ENCODE measurements at places on chromosomes 3 and 15.

GRCh38 chr15:56356616-56357015, 8.6 kb upstream of the TEX9 start:
- no peak for DNase-seq

DNA sequence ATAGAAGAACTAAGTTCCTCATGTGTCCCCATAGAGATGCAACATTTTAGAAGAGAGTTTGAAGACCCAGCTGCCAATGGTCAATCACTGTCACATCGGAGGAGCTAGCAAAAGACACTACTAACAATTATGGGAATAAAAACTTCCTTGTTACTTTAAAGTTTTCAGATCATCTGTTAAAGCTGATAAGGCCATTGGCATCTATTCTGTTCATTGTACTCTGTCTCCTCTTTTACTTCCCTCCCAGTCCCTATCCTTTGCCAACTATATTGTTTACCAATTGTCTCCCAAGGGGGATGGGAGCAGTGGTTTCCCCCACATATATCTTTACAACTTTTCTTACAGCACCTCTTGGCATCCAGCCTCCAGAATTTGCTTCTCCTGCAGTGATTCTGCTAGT, 81.0 kb downstream of the FAM174B start:
- DNase-seq = no peak

- no peak for DNase-seq
Measured at GRCh38 chr15:65805019-65805745, 13.1 kb upstream of the DENND4A start.

DNA sequence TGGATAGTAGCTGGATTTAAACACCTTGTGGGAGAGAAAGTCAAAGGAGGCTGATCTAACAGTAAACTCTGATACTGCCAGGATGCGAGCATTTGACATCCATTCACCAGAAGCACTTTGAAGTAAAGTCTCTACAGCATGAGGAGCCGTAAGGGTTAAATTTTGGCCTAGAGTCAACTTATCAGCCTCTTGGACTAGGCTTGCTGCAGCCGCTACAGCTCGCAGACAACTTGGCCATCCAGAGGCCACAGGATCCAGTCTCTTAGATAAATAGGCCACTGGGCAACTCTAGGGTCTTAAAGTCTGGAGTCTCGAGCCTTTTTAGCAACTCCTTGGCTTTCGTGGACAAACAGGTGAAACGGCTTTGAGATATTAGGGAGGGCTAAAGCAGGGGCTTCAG, 61.4 kb downstream of the PLSCR2 start:
- no peak for DNase-seq

DNA sequence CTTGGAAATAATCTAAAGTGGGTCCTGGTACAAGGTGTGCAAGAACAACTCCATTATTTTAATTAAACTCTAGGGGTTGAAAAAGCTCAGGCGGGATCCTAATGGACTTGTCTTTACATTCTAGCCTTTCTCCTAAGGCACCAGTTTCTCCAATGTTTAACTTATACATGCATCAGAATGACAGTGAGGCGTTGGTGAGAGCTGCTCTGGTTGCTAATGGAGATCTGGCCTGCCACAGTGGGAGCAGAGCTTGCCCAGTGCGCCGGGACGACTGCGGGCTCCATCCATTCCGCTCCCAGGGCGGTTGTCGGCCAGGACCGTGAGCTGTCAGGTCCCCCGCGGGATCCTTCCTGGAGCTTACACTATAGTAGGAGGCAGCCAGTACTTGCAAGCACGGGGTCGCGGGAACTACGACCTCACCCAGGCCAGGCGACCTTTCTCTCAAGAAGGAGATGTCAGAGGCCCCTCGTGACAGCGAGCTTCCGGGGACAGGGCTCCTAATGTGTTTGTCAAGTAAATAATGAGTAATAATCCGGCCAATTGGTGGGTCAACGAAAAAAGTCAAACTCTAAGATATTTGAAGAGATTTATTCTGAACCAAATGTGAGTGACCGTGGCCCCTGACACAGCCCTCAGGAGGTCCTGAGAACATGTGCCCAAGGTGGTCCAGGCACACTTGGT, 991 bp upstream of the HIGD1A start:
- no peak for DNase-seq

- DNase-seq = no peak
Measured at GRCh38 chr15:43190178-43190577, 5.0 kb downstream of the CCNDBP1 start.

GRCh38 chr15:91688811-91689210, 164.7 kb upstream of the SLCO3A1 start:
- DNase-seq = no peak

DNA sequence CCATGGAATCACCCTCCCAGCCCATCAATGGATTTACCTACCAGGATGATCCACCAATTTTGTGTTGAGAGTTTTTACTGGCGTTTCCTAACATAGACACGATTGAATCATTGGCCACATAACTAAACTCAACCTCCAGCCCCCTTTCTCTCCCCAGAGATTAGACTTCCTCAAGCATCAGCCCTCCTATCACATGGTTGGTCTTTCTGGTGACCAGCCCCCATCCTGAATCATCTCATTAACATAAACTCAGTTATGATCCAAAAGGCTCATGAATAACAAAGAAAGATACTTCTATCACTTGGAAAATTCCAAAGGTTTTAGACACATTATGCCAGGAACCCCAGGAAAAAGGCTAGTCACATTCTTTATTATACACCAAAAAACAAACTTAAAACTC, 21.2 kb downstream of the PRKAR2A start:
- no peak for DNase-seq

GRCh38 chr3:81645248-81645647, 116.2 kb downstream of the GBE1 start:
- DNase-seq = no peak

- DNase-seq = no peak
Measured at GRCh38 chr3:32782407-32782806, 35.4 kb upstream of the TRIM71 start.

DNA sequence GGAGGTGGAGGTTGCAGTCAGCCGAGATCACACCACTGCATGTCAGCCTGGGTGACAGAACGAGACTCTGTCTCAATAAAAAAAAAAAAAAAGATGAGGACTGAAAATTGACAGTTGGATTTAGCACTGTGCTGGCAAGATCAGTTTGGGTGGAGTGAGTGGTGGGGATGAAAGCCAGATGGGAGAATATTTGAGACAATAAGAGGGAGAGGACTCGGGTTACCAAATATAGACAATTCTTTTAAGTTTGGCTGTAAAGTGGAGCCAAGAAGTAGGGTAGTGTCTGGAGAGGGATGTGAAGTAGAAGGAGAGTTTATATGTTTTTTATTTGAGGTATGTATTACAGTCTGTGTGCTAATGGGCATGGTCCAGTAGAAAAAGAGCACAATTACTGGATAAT, 20.4 kb downstream of the TMOD3 start:
- no peak for DNase-seq

GRCh38 chr3:137845194-137845593, 81.1 kb downstream of the SOX14 start:
- no peak for DNase-seq

DNA sequence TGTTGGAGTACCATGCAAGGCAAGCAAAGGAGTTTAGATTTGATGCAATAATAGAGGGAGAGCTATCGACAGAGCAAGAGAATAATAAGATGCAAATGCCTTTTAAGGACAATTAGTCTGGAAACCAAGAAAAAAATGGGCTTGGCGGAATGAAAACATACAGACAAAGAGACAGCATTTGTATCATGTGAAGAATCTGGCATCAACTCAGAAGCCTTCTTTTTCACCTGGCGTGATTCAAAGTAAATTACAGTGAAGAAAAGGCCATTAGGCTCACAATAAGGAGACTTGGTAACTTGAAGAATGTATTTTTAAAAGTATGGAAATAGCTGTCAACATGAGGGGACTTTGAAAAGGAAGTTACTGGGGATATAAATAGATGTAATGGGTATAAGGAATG, 521.2 kb upstream of the GOLIM4 start:
- DNase-seq = no peak

DNA sequence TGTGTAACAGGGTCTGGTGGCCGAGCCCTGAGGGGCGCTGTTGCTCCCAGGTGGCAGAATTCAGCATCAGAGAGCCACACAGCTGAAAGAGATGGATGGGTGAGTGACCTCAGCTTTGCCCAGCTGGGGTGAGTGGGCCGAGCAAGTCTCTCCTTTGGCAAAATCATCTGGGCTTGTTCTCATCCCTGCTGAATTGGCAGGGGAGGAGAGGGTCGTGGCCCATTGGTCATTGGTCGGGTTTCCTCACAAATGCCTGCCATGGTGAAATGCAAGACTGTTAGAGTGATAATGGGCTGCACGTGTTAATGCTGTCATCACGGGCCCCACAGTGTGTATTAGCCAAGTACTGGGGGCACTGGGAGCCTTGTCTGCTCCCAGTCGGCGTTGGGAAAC, 15.9 kb downstream of the ABHD2 start:
- DNase-seq = no peak

DNA sequence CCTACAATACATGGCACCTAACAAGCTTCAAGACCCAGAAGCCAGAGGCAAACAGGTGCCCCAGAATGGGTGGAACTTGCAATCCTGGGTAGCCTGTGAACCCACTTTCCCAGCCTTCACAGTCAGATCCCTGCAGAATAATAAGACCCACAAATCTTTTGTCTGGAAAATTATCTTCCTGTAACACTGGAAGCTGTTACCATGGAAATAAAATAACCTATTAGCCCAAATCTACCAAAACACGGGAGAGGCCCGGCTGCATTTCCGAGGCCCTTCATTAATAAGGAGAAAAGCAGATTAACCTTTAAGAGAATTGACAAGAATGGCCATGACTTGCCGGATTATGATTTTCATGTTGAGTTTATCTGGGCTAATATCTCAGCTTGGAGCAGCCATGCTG, 256.1 kb upstream of the PROK2 start:
- DNase-seq = no peak

DNA sequence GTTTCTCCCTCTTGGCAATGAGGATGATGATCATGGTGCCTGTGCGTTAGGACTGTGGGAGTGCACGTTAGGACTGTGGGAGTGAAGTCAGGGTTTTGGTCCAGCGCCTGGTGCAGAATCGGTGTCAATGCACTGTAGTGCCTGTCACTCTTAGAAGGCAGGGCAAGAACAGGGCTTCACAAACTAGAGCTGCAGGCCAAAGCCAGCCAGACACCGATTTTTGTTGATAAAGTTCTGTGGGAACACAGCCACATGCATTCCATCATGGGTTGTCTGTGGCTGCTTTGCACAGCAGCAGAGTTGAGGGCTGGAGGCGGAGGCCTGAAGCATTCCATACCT, 32.6 kb upstream of the NR2C2 start:
- no peak for DNase-seq

DNA sequence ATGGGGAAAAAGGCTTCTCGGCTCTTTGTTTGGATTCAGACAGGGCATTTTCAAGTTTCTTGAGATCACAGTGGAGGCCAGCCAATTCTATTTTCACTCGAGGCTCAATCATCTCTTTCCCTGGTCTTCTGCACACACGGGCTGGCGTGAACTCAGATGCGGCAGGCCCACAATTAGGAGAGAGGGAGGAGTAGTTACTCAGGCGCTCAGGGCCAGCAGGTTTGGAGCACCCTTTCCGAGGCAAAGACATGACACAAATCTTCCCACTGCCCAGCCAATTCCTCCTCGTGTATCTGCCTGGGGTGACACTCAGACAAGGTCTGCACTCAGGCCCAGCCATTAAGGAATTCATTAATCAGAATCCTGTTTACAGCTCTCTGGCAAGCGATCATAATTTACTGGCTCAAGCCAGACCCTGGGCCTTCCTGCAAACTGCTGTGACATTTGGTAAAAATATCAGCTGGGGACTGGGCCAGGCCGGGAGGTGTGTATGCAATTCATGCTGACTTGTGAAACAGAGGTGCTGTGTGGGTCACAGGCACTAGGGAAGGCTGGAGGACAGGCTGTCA, 68.1 kb upstream of the TLE3 start:
- no peak for DNase-seq

DNA sequence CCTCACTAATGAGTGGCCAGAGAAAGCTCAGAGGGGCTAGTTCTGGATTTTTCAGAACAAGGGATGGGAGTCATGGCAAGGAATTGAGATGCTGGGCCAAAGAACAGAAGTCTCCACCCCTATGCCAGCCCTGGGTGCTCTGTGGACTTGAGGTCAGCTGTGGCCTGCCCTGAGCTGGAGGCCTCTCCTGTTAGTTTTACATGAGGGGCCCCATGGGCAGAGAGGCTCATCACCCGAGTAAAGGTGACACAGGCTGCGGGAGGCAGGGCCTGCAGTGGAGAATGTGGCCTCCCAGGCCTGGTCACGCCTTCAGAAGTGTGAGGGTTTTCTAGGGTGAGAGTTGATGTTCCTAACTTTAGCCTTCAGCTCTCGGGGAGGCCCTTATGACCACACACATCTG, 44.9 kb downstream of the ABHD5 start:
- DNase-seq = no peak

DNA sequence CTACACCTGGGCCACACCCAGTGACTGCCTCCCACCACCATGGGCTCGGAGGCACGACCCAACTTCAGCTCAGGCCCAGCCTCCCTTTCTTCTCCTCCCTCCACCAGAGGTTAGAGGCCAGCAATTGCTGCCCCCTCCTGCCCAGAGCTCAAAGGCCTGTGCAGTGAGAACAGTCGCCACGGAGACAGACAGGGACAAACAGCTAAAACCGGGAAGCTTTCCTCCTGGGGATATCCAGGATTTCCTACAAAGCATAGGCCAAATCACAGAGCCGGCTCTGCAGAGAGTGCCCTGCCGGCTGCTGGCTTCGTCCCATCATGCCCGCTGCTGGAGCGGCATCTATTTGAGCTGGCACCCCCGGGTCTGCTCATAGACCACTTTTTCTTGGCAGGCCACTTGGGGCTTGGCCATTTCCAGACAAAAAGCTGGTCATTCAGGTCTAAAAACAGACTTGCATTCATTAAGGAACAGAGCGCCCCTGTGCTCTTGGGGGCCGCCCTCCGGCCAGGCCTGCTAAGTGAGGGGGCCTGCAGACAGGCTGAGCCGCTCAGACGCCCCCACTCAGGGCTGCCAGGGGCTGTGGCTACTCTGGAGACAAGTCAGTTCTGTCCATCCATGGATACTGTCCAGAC, 17.5 kb downstream of the GRAMD2A start:
- no peak for DNase-seq

GRCh38 chr15:61037031-61037430, 192.1 kb downstream of the RORA start:
- DNase-seq = no peak

- DNase-seq = no peak
Measured at GRCh38 chr3:127002195-127003174, 19.6 kb downstream of the PLXNA1 start.

DNA sequence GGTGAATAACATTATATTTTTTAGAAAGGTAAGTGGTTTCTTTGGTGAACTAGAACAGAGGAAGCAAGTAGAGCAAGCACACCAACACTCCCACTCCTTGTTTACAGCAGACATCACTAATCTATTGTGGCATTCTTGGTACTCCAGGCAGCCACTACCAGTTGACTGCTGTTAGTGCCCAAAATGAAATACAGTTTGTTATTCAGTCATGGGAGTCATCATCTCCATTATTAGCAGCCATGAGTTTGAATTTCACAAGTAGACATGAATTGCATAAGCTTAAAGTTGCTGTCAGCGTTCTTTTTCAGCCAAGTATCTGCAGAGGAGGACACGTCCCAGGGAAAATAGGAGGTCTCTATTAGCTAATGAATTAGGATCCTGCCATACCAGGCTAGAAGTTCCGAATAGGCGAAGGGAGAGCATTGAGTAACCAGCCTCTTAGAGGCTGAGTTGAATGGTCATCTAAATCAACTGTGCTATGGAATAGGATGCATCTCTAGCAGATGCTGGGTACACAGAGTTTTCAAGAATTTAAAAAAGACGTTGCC, 252.7 kb upstream of the ICE2 start:
- DNase-seq = no peak

- DNase-seq = peak; percentile 51
Measured at GRCh38 chr3:187678726-187679268, 8.6 kb upstream of the SST start.

Measured in activated T-cell treated with anti-CD3 and anti-CD28 coated beads, Interleukin-2, amount 50 U/mL, for 48 hours (primary cell).